ENCODE measurements at places on chromosomes 7 and 10.

GRCh38 chr10:16809074-16809718 is 8.0 kb downstream of the RSU1 start:
- no peak for DNase-seq

DNA sequence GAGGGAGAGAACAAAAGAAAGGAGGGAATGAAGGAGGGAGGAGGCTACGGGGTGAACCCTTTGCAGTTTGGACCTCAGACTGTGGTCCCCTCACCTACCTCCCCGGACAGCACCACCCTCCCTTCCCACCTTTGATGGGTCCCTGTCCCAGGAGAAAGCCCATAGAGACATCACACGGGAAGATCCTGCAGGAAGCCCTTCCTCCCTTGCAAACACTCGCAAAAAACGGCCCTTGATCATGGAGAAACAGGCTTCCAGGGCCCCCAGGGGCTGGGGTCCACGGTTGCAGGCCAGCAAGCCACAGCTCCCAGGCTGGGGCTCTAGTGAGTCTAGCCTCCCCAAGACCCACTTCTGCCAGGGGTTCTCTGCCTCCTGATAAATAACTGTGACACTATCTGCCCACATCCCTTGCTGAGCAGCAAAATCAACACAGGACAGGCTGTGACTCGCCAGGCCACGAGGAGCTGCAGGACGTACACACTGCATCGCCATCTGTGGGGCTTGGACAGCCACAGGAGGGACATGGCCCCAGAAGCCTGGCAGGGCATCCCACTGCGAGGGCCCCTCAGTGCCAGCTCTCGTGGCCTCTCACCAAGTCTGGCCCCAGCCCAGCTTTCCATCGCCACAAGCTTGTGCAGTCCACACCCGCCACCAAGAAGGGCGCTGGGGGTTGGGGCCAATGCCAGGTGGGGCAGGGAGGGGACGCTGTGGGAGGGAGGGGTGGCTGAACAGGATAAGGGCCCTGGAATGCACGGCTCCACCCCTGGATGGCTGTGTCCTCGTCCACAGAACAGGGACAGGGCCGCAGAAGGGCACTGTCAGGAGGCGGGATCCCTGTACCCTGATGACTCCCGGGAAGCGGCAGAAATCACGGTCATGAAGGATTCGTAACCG is 34.2 kb downstream of the PDGFA start:
- no peak for DNase-seq

DNA sequence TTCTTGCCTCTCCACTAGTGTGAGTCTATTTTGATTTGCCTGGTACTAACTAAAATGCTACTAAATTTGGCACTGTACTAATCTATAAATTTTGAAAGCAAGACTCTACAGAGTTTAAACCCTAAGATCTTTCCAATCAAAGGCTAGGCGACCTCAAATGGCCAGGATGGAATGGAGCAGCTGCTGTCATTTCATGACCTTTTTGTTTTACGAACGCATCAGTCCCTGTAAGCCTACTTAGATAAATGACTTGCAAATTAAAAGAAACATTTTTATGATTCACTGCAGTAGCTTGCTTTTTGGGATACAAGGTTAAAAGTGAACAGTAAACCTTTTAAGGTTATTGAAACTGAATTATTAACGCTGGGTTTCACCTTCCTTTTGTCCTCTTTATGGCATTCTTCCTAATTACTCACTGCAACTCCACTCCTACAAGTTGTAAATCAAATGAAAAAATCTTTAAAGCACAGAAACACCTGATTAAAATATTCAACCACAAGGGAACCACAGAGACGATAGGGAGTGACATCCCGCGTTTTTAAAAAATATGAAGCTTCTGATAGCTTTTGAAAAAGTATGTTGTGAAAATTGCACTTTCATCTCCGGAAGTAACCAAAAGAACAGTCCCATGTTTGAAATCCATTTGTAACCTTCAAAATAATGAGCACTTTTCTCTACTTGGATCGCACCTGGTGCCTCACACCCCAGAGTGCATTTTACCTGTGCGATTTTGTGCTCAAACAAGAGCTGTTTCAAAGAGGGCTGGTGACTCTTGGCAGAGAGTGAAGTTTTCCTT is 595.1 kb downstream of the PARD3 start:
- DNase-seq, result no peak

- no peak for DNase-seq
Observed at GRCh38 chr7:128104108-128104742, 73.0 kb upstream of the LRRC4 start.

- DNase-seq, result no peak
Observed at GRCh38 chr10:22630234-22631174, 83.9 kb downstream of the PIP4K2A start.

GRCh38 chr10:76523791-76524351 is 1092.4 kb downstream of the LRMDA start:
- peak; percentile 33 for DNase-seq

DNA sequence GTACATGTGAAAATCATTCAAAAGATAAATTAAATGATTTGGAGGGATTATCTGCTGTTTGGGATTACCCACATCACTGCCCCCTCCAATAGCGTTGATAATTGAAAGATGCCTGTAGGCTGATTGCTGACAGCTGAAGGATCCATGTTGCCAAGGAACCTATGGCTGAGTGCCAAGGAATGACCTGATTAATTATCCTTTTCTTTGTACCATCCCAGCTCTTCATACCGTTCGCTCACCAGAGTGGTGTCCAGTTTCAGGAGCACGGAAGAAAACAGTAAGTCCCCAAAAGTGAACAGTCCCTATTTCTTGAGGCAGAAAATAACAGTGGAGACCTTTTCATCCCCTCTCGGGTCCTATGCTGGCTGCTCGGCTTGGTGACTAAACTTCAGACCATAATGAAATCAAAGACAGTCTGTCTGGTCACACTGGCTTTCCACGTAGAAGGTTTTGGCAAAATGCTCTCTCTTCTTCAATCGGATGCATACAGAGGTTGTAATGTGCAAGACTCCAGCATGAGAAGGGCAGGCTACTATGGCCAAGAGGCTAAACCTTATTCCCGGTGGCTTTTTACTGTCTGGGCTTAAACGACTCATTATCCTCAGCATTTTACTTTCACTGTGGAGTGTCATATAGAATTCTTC is 108.8 kb downstream of the SPAG6 start:
- no peak for DNase-seq

GRCh38 chr7:139446051-139446890 is 37.2 kb downstream of the KLRG2 start:
- no peak for DNase-seq

GRCh38 chr10:100895346-100895745 is 17.4 kb upstream of the SLF2 start:
- DNase-seq, result no peak

DNA sequence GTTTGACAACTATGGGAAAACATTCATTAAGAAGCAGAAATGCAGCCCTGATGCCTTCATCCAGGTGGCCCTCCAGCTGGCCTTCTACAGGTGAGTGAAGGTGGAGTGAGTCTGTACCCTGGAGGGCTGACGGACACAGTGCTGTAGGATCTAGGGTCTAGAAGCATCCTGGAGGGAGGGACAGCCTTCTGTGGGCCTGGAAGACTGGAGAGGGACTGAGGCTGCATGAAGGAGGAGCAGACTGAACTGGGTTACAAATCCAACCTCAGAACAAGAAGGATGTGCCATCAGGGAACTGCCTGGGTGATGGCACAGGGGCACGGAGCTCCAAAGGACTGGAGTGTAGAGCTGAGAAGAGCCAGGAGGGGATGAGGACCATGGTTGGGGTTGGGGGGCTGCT is 27.5 kb upstream of the C10orf53 start:
- DNase-seq, result no peak

- DNase-seq, result no peak
Observed at GRCh38 chr10:24054421-24054820, 154.5 kb upstream of the KIAA1217 start.

GRCh38 chr7:157687158-157687557 is 350.4 kb downstream of the DNAJB6 start:
- no peak for DNase-seq
